Activated T-helper 1 cell treated with anti-CD3 and anti-CD28 coated beads, Interleukin-12 subunit alpha, Interleukin-12 subunit beta, Interleukin-2, Interleukin-4 antibody, amounts not matched to agents 30 ng/mL and 10 ng/mL and 1 ng/mL, durations not matched to agents 14 hours and 24 hours and 36 hours (primary cell): ENCODE measurements at places on chromosomes 3 and 15.

- no peak for DNase-seq
Observed at GRCh38 chr3:4703054-4703480, 209.9 kb downstream of the ITPR1 start.

- no peak for DNase-seq
Observed at GRCh38 chr3:163919154-163919553, 1159.1 kb downstream of the SI start.

DNA sequence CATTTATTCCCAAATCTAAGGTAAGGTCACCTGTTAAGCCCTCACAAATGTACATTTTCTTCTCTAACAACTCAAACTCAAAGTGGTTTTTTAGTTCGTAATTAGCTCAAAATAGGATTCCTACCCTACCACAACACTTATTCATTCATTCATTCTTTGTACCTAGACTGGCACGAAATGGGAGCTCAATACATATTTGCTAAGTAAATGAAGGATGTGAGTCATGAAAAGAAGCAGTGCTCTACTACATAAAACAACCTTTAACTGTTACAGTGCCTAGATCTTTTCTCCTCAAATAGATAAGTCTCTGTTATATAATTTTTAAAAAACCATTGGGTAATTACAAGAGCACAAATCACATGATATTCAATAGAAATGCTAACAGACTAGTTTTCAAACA is 13.1 kb downstream of the RSL24D1 start:
- DNase-seq = no peak

DNA sequence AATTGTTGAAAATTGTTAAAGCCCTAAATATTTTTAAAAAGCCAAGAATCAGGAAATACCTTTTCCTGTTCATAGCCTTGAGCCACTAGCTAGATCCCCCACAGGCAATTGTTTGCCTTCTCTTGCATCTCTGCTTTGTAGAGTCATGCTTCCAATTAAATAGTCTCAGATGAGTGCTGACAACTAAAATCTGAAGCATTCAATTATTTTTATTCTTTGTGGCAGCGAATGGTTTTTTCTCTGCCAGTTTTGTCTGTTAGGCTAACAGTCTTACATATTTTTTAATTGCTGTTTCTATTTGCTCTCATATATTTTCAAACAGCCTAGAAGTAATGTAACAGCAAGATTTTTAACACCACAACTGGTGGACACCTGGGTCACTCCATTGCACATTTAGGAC is 277.1 kb upstream of the GBE1 start:
- DNase-seq = no peak

DNA sequence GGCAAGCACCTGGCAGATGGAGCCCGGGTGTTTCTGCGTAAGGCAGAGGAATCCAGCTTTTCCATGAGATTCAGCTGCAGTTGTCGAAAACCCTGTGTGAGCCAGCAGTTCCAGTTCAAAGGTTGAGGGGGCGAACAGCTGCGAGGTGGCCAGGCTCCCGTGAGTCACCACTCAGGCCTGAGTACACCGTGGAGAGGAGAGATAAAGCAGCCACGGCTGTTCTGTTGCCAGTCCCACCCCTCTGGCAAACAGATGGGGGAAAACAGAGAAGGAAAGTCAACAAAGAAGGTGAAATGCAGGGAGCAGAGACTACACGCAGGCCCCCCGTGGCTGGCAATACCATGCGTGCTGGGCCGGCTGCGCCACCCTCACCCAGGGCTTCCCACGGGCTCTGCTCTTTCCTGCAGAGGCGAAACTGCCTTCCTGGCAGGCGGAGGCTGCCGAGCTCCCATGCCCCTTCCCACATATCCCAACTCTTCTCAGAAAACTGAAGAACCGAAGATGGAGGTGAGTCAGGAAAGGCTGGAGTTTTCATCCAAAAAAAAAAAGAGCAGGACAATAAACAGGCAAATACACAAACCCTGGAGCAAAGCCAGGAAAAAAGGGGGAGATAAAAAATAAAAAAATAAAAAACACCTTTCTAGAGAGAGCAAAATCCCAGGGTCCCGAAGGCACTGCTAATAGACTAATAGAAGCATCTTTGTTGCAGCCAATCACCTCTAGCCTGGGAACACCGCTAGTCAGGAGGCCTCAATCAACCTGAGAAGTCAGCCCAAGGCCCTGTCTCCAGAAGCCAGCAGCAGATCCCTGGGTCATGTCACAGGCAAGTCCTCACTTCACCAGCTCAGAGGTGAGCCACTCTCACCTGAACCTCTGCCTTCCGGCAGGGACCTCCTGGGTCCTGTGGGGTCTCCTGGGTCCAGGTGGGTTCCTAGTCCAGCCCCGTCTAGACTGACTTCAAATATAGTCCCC is 37.7 kb downstream of the FAM174B start:
- DNase-seq = no peak

- no peak for DNase-seq
Observed at GRCh38 chr3:159829539-159830227, 159.0 kb upstream of the IL12A start.

- no peak for DNase-seq
Observed at GRCh38 chr3:158094235-158095110, 11.7 kb downstream of the SHOX2 start.

GRCh38 chr3:177731644-177732268 is 534.5 kb upstream of the TBL1XR1 start:
- DNase-seq = no peak

GRCh38 chr3:82978368-82978767 is 1216.9 kb upstream of the GBE1 start:
- DNase-seq = no peak

- no peak for DNase-seq
Observed at GRCh38 chr15:96323319-96324145, 7.0 kb upstream of the NR2F2 start.

DNA sequence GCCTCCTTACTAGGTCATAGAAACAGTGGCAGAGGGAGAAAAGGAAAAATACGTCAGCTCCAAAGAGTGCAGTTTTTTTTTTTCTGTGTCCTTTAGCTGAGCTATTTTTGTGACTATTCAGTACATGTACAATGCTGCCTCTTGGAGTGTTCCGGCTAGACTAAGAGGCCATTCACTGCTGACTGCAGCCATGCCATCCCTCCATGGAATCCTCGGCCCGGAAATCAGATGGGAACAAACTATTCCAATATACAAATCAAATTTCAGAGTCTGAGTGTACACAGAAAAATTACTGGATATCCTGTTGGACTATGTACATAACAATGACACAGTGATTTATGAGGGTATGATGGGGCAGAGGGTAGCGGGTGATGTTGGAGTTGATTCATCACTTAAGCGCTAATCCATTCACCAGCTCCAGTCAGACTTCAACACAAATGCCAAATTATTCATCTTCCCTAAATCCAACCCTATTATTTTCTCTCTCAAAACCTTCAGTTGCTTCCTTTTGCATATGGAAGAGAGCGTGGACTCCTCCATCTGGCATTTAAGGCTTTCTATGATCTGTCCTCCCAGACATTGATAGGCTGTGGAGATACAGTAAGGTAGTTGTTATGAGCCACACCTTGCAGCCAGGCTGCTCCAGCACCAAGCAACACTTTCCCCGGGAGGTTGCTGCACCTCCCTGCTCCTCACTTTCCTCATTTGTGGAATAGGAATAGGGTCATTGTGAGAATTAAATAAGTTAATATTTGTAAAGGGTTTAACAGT is 109.1 kb downstream of the LPP start:
- DNase-seq = no peak

DNA sequence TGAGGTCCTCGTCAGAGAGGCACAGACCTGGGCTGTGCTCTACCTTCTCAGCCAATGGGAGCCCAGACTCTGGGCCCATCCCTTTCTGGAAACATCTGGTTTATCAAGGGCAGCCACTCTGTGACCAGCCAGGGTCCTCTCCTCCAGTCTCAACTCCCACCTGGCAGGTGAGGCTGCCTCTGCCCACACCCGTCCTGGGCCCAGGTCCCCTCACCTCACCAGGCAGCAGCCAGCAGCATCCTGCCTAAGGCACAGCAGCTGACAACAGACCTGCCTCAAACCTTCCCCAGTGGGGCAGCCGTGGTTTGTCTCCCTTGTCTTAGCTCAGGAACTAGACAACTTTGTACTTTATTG is 8.7 kb upstream of the VIPR1 start:
- DNase-seq = no peak

GRCh38 chr3:171123915-171124314 is 97.4 kb upstream of the SLC2A2 start:
- no peak for DNase-seq

GRCh38 chr3:179438841-179439240 is 12.4 kb downstream of the GNB4 start:
- no peak for DNase-seq

- no peak for DNase-seq
Observed at GRCh38 chr3:10915376-10915775, 77.2 kb upstream of the SLC6A1 start.

GRCh38 chr3:172680684-172681083 is 30.2 kb downstream of the NCEH1 start:
- DNase-seq = no peak

GRCh38 chr15:56042498-56042897 is 49.1 kb upstream of the NEDD4 start:
- no peak for DNase-seq

- DNase-seq = no peak
Observed at GRCh38 chr3:28863186-28863585, 417.7 kb upstream of the RBMS3 start.

GRCh38 chr3:32438596-32439344 is 47.1 kb downstream of the CMTM7 start:
- no peak for DNase-seq

DNA sequence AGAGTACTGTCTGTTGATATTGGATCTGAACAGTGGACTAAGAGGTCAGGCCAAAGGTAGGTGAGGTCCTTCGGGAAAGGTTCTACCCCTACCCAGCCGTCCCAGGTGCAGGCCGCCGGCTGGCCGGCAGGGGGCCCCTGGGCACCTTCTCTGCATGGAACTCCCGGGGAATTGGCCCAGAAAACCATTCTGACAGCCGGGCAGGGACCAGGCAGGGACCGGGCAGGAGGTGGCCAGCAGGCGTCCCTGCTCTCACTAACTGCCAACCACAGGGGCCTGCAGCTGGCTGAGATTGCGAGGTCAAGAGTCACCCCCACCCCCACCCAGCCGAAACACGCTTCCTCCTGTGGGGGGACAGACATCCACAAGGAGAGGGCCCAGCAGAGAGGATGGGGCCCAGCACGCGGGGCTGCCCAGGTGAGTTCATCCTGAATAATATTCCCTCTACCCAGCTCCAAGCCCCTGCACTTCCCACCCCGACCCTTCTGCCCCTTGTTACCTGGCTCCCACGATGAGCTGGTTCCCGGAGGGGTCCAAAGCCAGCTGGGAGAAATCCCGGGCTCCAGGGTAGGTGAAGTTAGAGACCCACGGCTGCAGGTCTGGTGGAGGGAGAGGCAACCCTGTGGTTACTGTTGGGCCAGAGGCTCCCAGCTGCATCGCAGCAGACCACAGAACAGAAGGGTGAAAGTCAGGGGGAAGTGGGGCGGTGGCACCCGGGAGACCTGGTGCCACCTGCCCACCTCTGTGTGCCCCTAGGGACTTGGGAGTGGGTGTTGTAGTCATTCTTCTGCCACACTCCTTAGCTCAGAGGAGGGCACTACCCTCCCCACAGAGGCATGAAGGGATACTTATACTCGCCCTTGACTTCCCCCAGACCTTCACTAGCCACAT is 84.4 kb downstream of the SEMA5B start:
- no peak for DNase-seq

- no peak for DNase-seq
Observed at GRCh38 chr15:45884289-45884688, 249.5 kb downstream of the SQOR start.

DNA sequence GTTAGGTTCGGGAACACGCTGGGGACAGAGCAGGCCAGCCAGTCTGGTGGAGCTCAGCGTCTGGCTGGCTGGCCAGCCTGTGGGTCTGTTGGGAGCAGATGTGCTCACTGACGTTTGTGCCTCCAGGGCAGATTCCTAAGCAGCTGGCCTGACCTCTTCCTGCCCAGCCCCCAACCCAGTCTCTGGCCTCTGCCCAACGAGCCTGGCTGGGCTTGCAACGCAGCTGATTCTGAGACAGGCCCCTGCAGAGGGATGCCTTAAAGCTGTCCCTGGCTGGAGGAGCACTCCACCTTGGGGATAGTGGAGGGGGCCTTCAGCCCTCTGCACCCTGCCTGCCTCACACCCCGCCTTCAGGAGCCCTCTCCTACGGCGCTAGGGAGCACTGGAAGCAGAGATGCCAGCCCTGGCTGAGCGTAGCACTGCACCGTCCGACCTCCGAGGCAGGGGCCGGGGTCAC is 46.0 kb downstream of the KLF13 start:
- DNase-seq = no peak

DNA sequence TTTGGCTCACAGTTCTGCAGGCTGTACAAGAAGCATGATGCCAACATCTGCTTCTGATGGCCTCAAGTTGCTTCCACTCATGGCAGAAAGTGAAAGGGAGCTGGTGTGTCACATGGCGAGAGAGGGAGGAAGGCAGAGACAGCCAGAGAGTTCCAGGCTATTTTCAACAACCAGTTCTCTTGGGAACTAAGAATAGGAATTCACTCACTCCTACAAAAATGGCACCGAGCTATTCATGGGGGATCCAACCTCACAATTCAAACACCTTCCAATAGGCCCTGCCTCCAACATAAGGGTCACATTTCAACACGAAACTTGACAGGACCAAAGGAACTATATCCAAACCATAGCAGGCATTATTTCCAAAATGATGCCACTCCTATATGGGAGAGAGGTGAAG is 299.5 kb upstream of the TGFBR2 start:
- no peak for DNase-seq

- no peak for DNase-seq
Observed at GRCh38 chr3:139222100-139222657, 121.6 kb upstream of the MRPS22 start.

DNA sequence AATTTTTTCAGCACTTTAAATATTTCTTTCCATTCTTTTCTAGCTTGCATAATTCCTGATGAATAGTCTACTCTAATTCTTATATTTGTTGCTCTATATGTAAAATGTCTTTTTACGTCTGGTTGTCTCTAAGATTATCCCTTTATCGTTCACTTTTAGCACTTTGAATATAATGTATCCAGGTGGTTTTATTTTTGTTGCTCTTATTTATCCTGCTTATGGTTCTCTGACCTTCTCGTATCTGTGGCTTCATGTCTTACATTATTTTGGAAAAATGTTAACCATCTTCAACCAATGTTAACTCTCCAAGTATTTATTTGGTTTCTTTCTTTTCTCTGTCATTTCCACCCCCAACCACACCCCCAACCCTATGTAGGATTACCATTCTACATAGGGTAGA is 30.0 kb upstream of the RFX7 start:
- no peak for DNase-seq

GRCh38 chr3:178342111-178342510 is 194.1 kb upstream of the KCNMB2 start:
- no peak for DNase-seq

- DNase-seq = no peak
Observed at GRCh38 chr15:67267440-67267839, 12.9 kb downstream of the IQCH start.

GRCh38 chr15:98778263-98778959 is 130.1 kb downstream of the IGF1R start:
- no peak for DNase-seq

GRCh38 chr3:39978308-39978707 is 168.9 kb downstream of the MYRIP start:
- no peak for DNase-seq
